Glutamatergic neuron (in vitro differentiated cells): ENCODE measurements at places on chromosomes 2 and 18.

GRCh38 chr2:189544318-189545042, 36.1 kb downstream of the SLC40A1 start:
- DNase-seq, result no peak

GRCh38 chr2:46416739-46417403, 62.5 kb upstream of the TMEM247 start:
- DNase-seq, result no peak

DNA sequence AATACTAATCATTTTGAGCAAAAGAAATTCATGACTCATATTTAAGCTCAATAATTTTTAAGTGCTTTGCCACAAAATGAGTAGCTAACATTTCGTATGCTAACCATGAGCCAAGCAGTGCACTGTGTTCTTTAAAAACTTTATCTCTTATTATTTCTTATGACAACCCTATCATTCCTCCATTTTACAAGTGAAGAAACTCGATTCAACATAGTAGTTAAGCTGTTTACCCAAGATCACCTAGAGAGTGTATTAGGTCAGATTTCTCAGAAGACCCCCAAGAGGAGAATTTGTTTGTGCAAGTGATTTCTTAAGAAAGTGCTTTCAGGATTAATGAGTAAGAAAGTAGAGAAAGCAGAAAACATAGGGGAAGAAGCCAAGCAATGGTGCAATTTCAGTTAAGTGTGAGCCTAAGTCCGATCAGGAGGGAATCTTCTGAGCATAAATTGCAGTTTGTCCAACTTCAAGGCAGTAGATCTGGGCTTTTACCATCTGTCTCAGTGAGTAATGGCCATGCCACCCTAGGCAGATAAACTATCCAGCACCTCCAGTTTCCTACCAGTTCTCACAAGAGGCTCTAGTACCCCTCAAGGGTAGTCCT, 202.7 kb downstream of the SCG2 start:
- no peak for DNase-seq

DNA sequence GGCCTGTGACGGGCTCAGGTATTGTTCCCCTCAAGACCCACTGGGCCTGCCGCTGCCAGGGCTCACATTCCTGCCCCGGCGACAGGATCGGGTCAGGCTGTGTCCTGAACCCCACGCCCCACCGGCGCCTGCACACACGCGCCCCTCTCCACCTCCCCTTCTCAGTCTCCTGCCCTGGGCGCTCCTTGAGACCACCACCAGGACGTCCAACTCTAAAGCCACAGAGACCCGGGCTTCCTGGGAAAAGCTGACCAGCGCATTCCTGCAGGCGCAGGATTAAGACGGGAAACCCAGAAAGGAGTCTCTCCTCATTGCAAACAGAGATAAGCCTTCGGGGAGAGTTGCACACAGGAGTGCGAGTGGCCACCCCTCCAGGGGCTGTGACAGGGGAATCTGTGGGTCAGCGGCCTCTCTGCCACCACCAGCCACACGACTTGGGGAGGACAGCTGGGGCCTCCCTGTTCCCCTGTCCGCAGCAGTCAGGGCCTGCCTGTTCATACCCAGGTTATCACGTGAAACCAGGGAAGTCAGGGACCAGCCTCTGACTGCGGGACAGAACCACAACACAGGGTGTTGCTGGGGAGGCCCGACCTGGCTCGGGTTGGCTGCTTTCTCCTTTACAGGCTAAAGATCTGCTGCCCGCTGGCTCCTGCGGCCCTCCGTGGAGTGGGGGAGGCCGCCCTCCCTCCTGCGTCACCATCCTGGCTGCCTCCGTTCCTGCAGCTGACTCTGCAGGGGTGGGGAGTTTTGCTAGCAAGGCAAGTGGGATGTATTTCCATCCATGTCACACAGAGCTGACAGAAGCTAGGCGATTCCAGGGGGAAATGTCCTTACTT, 88.8 kb downstream of the ZCCHC2 start:
- no peak for DNase-seq

- DNase-seq, result no peak
Observed at GRCh38 chr2:88856409-88857135, 165.1 kb downstream of the RPIA start.

GRCh38 chr2:223731503-223731902, 105.9 kb downstream of the AP1S3 start:
- DNase-seq, result no peak

DNA sequence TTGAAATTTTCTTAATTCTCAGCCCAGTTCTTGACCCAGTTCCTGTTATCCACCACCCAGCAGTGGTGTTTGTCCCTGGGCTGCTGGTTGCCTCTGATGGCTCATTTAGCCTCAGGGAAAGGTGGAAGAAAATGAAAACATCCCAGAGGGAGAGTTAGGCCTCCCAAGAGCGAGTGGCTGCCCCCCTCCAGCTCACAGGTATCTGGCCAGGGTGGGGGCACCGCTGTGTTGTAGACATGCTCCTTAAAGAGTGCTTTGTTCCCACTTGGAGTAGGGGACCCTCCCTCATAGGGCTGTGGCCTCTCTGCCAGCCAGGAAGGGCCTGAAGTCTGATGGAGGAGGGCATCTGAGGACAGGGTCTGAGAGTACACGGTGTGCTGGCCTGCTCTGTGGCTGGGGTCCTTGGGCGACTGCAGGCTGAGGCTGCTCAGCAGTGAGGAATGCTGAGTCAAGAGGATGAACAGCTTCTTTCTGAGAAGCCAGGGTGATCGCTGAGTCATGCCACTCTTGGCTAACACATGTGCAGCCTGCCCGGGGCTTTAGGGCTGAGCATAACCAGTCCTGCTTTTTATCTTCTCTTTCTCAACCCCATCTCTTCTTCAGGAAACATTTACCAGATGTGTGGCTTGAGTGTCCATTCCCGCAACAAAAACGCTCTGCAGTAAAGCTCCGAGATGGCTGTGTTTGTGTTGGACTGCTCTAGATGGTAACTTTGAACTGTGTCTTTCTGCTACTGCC, 72.3 kb downstream of the IL1R2 start:
- no peak for DNase-seq

DNA sequence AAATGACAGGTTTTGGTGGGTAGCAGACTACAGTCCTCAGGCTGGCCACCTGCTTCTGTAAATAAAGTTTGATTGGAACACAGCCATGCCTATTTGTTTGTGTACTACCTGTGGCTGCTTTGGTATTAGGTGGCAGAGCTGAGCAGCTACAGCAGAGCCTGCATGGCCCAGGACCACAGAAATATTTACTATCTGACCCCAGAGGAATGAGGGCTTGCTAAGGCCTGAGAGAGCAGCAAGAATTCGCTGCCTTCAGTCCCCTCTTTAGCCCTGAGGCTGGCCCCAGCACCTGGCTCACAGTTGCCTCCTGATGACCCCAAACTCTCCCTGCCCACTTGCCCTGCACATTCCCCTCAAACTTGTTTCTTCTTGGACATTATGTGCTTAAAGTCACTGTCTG, 32.5 kb downstream of the POLR1A start:
- no peak for DNase-seq

GRCh38 chr2:1033069-1033468, 82.4 kb downstream of the SNTG2 start:
- no peak for DNase-seq

DNA sequence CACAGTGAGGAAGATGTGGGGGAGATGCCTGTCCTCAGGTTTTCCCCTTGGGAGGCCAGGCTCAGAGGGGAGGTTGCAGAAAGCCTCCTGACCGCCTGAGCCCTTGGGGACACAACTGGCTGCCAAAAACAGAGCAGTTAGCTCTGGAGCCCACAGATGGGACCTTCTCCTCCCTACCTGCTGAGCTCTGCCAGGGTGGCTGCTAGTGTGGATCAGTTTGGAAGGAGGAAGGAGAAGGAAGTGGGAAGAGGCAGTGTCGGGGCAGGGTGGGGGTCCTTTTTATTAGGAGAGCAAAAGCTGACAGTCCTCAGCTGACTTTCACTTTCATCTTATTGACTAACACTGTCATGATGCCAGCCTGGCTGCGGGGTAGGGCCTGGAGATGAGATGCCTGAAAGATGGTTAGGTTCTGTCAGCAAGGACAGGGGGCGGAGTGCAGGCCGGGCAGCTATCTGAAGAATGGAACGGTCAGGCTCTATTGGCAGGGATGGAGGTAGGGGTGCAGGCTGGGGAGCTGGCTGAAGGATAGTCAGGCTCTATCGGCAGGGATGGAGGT, 188.5 kb upstream of the HDAC4 start:
- peak; percentile 6 for DNase-seq

DNA sequence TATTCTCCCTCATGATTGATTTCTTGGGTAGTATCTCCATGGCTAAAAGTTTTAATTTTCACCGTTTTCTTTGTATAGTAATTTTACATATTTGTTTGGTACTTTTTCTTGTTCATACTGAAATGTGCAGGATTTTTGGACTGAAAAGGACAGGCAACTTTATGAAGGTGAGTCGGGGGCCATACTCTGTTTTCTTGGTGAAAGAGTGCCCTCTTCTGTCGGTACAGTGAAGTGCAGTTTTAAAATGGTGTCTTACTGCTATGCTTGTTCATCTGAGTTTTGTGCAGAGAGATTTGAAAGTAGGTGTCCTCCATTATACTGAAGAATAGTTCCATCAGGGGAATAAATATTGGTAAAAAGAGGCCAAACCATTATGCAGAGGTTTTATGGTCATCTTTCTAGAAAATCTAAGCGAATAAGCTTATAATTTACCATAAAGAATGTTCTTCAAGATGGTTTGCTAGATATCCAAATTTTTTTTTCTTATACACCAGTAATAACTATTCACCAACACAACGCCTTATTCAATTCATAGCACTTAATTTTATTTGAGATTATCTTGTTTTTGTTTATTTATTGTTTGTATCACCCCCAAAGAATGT, 8.7 kb upstream of the SERPINB13 start:
- no peak for DNase-seq

- no peak for DNase-seq
Observed at GRCh38 chr2:73852020-73852419, 23.3 kb downstream of the STAMBP start.

- DNase-seq, result no peak
Observed at GRCh38 chr18:13222856-13223281, 4.3 kb downstream of the LDLRAD4 start.

DNA sequence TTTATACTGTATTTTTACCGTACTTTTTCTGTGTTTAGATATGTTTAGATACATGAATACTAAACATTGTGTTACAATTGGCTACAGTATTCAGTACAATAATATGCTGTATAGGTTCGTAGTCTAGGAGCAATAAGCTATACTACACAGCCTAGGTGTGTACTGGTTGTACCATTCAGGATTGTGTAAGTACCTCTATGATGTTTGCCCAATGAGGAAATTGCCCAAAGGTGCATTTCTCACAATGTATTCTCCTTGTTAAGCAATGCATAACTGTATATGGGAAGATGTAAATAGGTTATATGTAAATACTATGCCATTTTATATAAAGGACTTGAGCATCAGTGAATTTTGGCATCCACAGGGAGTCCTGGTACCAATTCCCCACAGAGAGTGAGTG, 10.7 kb downstream of the EIF2AK2 start:
- DNase-seq, result no peak

- DNase-seq, result no peak
Observed at GRCh38 chr2:174833737-174834136, 69.5 kb upstream of the CHRNA1 start.

DNA sequence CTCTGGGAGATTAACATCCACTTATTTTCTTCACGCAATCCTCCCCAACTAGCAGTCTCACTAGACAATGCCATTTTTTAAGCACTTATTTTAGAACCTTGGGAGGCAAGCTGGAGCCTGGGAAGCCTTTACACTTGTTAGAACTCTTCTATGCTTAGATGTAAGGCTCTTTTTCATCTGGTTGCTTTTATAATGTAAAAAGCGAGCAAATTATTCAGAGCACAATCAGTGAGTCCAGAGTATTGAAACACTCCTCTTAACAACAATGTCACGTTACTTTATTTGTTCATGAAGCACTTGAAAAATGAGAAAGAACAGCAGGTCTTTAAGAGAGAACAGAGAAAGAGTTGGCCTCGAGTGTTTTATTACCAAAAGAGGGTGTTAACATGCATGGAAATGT, 84.1 kb upstream of the SLC8A1 start:
- DNase-seq, result no peak

DNA sequence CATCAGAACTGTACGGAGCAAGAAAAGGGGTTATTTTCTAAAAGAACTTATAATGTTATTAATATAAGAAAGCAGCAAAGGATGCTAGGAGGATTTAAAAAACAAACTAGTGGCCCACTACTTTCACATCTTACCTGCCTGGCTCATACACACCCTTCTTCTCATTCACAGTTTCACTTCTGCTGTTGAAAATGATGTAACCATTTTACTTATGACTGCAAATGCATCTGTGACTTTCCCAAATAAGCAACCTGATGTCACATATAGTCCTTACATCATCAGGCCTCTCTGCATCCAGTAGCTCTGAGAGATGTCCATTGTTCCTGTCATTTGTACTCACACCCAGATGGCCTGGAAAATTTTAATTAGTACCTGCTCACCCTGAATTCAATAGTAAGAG, 101.8 kb upstream of the MYO3B start:
- no peak for DNase-seq

GRCh38 chr2:61707984-61708852, 145.6 kb downstream of the FAM161A start:
- DNase-seq, result no peak

DNA sequence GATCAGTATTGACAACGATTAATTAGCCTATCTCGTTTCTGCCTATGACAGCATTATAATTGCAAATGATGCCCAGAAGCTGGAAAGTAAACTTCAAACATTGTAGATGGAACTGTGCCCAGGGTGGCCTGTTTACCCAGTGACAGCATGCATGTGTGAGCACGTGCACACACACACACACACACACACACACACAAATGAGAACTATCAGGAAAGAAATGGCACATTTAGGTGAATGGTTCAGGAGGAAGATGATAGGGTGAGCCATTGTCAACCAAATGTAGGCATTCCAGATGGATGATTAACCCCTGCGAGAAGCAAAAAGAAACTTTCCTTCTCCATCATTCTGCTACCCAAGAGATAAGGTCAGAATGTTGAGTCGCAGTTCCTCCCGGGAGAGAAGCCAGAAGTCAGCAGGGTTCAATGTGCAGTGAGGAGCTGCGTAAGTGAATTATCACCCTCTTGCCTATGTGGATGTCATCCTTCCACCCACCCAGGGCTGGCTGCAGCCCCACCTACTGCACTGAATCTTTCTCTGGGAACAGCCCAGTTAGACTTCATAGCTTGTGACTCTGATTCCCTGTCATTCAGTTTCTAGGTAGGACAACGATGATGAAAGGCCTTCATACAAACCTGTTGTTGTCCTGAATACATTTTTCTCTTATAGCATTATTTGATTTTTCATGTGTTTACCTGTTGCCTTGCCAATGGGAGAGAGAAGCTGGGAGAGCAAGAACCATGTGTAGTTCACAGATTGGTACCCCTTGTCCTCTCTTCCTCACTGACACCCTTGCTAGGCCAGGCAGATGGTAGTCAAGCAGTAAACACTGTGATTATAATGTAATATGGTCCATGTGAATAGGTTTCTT, 3.5 kb upstream of the APOB start:
- no peak for DNase-seq
